ENCODE measurements at places on chromosomes 6 and 20.

DNA sequence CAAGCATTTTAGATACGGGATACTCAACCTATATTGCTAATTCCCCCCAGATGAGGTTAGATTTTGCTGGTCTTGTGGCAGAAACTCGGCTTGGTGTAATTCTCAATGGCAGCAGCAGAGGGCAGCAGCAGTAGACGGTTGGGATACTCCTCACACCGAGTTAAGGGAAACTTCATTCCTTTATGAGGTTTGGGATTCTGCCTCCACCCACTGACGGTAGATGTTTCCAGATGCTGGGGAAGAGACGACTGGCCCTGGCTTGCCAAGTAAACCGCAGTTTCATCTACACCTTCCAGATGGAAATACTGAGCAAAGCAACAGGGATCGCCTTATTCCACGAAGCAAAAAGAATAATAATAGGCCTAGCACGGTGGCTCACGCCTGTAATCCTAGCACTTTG lies 8.2 kb upstream of the TBC1D7 start:
- DNase-seq = peak; percentile 52

- DNase-seq = no peak
Observed at GRCh38 chr20:45111799-45112471, 3.0 kb downstream of the WFDC5 start.

GRCh38 chr20:409697-410559 lies 1.8 kb downstream of the RBCK1 start:
- DNase-seq = no peak

DNA sequence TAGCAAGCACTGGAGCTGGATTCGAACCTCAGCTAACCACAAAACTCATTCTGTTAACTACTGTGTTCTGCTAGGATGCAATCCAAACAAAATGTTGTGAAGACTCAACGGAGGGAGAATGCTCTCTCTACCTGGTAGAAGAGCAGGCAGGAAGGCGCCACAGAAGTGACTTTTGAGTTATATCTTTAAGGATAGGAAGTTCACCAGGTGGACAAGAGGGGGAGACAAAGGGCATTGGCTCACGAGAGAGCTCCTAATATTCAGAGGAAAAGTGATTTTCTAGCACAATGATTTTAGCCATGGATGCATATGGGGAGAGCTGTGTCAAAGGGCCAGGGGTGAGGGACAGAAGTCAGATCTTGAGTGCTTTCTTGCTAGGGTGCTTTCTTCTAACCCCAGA lies 108.4 kb upstream of the MAFB start:
- peak; percentile 16 for DNase-seq

DNA sequence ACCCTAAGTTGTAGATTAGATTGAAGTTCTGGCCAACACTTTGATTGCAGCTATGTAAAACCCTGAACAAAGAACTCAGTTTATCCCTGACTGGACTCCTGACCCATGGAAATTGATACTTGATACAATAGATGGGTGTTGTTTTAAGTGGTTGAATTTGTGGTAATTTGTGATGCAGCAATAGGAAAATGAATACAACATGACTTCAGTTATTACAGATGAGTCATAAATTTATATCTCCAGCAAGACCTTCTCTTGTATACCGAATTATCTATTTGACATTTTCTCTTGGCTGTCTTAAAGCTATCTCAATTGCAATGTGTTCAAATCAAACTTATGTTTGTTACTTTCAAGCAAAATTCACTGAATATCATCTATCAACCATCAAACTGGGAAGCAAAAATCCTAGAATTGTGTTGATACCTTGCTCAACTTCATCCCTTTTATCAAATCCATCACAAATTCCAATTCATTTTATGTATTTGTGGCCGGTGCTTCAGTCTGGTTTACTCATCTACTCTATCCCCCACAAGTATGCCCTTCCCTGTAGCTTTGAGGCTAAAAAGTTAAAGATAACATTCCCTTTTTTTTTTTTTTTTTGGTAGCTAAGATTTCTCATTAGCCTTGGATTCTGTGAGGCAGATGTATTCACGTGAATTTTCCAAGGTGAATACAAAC lies 129.4 kb upstream of the CENPW start:
- no peak for DNase-seq

DNA sequence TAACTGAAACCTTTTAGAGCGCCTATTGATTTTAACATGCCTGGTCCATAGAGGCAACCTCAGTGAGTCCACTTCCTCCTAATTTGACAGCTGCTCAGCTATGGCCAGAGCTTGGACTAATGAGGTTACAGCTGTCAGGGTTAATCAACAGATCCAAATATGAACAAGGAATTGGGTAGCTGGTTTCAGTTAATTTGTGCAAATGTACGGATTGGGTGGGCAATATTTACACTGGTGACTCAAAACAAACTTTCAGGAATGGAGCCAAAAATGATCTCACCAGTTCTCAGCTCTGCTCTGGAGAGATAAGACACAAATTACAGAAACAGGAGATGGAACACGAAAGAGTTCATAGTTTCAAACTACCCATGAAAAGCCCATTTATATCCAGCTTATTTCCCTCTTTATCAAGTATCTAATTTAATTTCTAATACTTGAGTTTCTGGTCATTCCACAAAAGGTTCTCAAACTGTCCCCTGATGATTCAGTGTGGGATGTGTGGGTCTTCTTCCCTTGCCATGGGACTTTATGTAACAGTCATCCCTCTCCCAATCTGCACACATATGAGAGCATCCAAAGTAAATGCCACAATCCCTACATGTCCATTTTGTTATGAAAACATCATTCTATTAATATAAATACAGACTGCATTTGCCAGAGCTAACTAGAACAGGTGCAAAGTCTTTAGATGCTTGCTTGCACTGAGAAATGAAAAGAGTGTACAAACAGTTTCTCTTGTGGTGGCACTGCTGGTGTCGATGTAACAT lies 149.9 kb downstream of the RPS12 start:
- no peak for DNase-seq

- DNase-seq = no peak
Observed at GRCh38 chr6:129691043-129691640, 18.8 kb downstream of the ARHGAP18 start.

GRCh38 chr6:149441740-149442139 lies 41.7 kb downstream of the SUMO4 start:
- DNase-seq = no peak
